ENCODE measurements at places on chromosomes 4 and X. TPM values are rescaled to one million over a fixed set of nuclear protein-coding genes. Genes with fewer than 3 reads are reported as not detected.

IL15 gene
- 2.7 TPM for total RNA-seq

GRCh38 chrX:40281336-40282005, 183.7 kb upstream of the BCOR start:
- DNase-seq: no peak

- no peak for DNase-seq
These were observed 361.5 kb upstream of the FMR1 start for GRCh38 chrX:147550217-147550616.

DNA sequence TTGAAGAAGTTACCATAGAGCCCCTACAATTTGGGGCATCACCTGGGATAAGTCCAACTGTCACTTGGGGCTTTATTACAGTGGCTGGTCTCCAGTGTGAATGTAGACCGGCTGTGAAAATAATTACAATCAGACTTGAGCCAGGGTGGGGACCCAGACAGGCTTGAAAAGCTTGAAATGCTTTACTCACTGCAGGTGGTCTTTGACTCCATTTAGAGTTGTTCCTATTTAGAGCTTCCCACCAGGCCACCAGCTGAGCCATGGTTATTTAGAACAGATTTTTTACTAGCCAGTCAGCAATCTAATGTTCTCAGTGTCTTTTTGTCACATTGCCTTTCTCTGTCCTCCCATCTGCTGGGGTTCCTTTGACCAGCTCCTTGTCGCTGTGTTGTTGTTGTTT, 5.7 kb downstream of the ARHGAP10 start:
- DNase-seq: no peak

PARM1 gene
- 280 TPM for total RNA-seq

GRCh38 chrX:46561824-46562657, 11.5 kb upstream of the CHST7 start:
- DNase-seq: peak; percentile 22

RHOXF2B gene
- not detected for total RNA-seq

GRCh38 chr4:52861879-52862616, at the start of gene RASL11B:
TSS of gene RASL11B (plus strand) at chr4:52862317. CDS start at chr4:52862508, 191 bp downstream.
- peak; percentile 84 for DNase-seq

GRCh38 chr4:100929758-100930157, 411.9 kb upstream of the EMCN start:
- no peak for DNase-seq

DNA sequence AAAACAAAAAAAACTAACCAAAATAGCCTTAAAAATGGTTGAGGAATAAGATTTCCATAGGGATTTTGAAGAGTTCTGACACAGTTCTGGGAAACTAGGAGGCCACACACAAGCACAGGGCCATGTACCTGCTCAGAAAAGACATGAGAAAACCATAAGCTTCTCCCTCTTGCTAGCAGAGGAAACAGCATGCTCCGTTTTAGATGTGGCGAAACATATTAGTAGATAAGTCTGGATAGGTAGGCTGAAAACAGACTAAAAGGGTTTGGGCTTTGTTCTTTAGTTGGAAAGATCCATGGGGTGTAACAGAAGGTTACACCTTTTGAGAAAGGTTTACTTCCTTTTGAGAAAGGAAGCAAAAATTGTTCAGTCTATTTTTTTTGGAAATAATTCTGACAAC, 10.9 kb downstream of the VSIG4 start:
- DNase-seq: no peak

GRCh38 chr4:143654571-143654970, 45.9 kb downstream of the FREM3 start:
- no peak for DNase-seq

- DNase-seq: no peak
These were observed 28.2 kb downstream of the TAPT1 start for GRCh38 chr4:16197876-16198665.

- no peak for DNase-seq
These were observed 1446.0 kb downstream of the FSTL5 start for GRCh38 chr4:160717848-160718247.

DNA sequence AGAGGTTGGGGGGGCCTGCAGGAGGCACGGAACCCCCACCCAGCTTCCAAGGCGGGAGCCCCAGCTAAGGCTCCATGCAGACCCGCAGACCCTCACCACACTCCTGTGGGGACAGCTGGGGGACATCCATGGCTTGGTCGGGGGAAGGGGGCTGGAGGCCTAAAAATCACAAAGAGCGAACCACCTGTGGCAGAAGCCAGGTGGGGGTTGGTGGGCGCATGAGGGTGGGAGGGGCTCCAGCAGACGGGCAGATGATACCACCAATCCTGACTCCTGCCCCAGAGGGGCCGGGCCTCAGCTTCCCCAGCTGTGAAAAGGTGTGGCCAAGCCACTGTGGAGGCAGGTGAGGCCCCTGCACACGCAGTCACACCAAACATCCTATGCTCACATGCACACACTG, 111.6 kb downstream of the FAM53A start:
- no peak for DNase-seq

All from colonic mucosa (tissue), 4 donors.